RWPE2 (cell line): ENCODE measurements at places on chromosomes 3 and 15.

DNA sequence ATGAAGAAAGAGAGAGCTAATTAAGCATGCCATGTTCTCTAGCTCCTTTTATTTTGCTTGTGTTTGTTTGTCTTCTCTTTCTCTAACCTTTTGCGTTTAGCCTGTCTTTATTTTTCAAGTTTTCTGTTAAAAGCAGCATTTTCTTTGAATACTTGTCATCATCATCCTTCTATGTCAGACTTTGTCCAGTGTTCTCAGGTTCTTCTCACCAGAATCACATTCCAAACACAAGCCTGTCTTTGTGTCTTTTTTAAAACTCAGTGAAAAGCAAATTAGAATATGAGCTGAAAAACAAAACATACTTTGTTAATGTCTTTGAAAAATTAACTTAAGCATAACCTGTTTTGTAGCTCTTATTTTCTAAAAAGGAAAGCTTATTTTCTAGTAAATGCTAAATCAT lies 62.4 kb downstream of the LEKR1 start:
- no peak for DNase-seq

DNA sequence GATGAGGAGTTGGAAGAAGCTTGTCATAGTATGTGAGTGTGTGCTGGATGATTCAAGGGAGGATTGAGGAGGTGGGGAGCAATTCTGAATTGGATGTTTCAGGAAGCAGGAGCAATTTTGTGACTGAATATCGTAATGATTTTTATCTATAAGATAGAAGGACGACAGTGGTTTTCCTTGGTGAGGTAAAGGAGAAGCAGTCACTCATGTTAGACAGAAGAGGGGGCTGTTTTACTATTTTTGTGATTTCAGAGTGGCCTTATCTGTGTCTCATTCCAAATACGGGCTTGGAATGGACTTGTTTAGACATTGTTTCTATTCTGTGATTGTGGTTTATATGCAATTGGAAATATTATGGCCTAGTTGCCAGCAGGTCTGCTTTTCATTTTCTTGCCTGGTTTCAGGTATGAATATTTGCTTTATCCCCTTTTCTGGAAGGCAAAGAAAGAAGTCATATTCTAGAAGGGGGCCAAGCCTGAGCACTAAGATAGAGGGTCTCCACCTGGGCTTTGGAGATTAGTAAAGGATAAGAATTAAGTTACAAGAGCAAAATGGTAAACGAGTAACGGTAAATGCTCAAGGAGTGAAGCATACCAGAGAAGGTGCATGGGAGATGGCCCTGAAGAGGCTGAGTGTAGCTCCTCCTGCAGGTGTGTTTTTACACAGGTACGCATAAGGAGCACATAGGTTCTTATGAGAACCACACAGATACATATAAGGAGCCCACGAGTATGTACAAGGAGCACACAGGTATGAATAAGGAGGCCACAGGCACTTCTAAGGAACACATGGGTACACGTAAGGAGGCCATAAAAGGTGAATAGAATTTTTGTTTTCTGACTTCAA lies 124.6 kb upstream of the KCNAB1 start:
- no peak for DNase-seq

DNA sequence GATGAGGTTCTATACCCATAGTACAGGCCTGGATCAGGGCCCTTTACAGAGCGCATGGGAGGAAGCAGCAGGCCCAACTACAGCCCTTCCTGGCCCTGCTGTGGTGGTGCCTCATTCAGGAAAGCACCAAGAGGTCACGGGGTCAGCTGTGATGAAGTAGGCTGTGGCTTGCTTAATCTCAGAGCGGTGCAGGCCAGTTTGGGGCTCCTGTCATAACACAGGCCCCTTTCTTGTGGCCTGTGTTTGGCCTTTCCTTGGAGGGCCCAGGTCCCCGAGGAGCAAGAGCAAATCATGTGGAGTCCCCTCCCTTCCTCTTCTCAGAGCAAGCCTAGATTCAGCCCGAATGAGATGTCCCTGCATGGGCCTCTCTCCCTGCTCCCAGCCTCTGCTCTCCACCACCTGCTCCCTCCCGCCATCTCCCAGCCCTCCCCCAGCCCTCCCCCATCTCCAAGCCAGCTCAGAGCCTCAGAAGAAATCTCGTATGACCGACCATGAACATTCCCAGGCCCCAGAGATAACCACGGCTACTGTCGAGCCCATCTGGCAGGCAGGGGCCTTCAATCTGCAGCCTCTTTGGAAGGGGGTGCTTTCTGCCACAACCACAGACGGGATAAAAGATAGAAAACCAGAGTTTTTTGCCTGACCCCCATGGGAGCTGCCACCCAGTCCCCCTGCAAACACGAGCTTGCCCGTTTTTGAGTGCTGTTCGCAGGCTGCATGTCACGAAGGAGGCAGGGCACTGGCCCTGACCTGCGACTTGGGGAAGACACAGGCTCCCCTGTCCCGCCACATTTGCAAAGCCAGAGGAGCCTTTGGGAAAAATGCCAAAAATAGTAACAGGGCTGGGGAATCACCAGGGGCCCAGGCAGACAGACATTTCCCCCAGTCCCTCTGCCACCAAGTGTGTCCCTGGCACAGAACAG lies 32.3 kb upstream of the DUSP7 start:
- DNase-seq = no peak

DNA sequence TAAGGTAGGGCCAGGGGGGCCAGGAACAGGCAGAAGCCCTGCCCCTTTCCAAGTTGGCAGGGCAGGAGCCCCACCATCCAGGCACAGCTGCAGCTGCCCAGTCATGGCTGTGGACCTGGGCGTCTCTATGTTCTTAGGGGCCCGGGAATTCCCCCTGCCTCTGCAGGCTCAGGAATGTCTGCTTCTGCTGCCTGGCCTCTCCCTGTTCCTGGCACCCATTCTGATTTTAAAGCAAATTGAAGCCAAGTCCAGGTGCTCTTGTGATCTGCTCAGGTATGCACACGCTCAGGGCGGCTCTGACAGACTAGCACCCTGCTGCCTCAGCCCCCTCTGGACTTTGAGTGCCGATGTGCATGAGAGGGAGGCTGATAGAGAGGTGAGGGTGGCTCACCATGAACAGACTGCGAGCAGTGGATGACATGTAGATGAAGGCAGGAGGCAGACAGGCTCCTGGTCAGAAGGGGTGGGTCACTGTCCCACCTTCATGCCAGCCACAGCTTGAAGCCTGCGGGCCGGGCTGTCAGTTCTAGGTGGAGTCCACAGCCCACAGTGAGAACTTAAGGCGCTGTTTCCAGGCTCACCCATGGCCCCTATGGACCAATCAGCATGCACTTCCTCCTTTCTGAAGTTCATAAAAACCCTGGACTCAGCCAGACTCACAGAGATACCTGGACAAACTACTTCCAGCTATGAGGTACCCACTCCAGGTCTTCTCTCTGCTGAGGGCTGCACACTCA lies 747.8 kb upstream of the GBE1 start:
- no peak for DNase-seq
